KG1 (cell line): ENCODE measurements at places on chromosomes 16 and 17.

- no peak for DNase-seq
Observed at GRCh38 chr17:40084477-40084876, 15.9 kb downstream of the NR1D1 start.

- no peak for DNase-seq
Observed at GRCh38 chr17:57567251-57567650, 177.8 kb downstream of the CCDC182 start.

GRCh38 chr16:74556375-74556922 is 50.5 kb downstream of the GLG1 start:
- DNase-seq, result no peak

GRCh38 chr17:71634376-71634775 is 486.4 kb upstream of the SOX9 start:
- no peak for DNase-seq

GRCh38 chr16:81936209-81937000 is 74.9 kb downstream of the SDR42E1 start:
- no peak for DNase-seq

DNA sequence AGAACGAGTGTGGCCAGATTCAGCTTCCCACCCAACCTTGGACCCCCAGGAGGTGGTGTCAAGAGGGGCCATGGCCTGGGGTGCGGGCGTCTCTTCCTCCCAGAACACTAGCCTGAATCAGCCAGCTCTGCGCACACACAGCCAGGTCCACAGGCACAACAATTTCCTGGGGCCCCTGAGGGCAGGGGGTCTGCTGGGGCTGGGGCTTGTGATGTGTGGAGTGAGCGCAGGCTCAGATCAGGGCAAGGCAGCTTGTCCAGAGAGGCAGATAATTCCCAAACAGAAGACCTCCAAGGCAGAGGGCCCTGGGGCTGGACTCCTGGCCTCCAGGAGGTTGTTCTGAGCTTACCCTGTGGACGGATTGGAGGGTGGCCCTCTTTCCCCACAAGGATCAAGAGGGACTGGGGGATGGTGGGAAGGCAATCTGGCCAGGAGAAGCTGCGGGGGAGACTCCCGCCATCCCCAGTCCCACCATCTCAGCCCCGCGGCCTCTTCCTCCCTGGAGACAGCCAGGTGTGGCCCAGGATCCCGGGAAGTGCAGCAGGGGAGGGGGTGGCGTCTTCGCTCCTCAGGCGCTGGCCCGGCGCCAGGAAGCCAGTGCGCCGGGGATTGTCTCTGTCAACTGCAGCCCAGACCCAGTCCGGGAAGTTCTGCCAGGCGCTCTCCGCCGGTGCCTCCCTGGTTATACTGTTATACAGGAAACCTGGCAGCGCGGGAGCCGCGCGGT is 52.0 kb upstream of the AMZ2 start:
- no peak for DNase-seq

DNA sequence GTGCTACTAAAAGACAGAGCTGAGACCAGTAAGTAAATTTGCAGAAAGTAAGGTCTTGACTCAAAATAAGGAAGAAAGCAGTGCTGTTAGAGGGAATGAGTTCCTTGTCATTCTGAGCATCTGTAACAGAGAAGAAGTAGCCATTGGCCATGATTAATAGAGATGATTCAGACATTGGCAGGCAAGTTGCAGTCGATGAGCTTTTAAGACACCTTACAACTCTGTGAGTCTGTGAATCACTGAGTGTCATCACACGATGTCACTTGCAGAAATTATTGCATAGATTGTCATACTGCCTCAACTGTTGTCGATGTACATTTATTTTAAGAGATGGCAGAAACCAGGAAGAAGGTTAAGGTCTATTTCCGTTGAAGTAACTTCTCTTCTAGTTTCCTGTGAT is 201.1 kb upstream of the CDH13 start:
- DNase-seq, result no peak

- no peak for DNase-seq
Observed at GRCh38 chr17:51995797-51996403, 162.6 kb downstream of the CA10 start.

DNA sequence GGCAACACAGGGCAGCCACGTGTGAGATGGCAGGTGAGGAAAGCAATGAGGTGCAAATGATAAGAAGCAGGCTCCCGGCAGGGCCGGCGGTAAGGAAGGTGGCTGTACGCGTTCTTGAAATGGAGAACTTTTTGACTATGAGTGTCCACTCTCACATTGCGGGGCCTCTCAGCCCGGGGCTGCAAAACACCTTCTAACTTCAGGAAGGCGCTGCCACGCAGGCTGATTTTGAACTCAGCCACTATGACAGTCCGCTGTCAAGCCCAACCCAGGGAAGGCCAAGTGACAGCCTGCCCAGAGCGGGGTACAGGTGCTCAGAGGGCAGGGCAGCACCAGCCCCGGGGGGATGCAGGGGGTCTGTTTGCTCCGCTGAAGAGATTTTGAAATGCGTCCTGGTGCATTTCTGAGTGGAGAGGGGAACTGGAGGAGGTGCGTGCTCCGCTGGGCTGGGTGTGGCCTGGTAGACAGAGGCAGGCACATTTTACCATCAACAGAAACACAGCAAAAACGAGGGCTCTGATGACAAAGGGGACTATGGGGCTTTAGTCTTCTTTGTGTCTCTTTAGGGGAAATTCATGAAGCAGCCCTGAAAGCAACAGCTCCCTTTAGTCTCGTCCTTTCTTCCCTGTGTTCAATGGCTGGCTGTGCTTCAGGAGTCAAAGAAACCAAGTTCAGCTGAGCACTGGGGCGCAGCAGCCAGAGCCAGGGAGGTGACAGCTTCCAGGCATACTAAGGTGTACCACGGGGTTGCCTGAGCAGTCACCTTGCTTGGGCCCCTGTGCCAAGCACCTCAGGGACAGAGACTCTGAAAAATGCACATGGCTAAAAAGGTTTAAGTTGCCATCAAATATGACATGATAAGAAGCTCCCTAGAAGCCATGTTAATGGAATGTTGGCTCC is 14.6 kb upstream of the SREBF1 start:
- DNase-seq, result no peak

DNA sequence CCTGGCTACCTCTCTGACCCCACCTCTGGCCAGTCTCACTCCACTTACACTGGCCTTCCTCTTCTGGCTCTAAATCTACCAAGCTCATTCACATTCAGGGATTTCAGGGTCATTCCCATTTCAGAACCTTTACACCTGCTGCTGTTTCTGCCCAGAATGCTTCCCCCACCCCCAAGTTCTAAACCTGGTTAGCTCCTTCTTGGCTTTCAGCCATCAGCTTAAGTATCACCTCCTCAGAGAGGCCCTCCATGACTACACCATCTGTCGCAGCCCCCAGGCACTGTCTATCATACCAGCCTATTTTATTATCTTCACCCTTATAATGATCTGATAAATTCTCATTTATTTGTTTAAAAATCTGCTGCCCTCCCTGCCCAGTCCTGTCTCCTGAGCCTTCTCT is 23.3 kb upstream of the NGFR start:
- no peak for DNase-seq

GRCh38 chr17:78234261-78234865 is 2.9 kb downstream of the TMEM235 start:
- no peak for DNase-seq

DNA sequence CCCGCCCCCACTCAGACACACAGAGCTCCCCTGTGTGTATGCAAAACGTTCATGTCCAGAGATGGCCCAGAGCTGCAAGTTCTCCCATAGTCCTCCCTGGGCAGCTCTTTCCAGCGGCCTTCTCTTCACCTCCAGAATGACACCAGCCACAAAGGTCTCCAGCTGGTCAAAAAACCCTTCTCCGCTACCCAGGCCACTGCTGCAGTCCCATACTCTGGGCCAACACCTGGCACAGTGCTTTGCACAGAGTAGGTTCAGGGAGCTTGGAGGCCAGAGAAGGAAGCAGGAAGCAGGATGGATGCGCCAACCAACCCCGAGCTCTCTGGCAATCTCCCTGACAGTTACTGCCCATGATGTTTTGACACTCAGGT is 1.1 kb upstream of the STAT5B start:
- DNase-seq, result no peak

GRCh38 chr16:54281535-54282201 is 4.9 kb downstream of the IRX3 start:
- DNase-seq, result no peak

DNA sequence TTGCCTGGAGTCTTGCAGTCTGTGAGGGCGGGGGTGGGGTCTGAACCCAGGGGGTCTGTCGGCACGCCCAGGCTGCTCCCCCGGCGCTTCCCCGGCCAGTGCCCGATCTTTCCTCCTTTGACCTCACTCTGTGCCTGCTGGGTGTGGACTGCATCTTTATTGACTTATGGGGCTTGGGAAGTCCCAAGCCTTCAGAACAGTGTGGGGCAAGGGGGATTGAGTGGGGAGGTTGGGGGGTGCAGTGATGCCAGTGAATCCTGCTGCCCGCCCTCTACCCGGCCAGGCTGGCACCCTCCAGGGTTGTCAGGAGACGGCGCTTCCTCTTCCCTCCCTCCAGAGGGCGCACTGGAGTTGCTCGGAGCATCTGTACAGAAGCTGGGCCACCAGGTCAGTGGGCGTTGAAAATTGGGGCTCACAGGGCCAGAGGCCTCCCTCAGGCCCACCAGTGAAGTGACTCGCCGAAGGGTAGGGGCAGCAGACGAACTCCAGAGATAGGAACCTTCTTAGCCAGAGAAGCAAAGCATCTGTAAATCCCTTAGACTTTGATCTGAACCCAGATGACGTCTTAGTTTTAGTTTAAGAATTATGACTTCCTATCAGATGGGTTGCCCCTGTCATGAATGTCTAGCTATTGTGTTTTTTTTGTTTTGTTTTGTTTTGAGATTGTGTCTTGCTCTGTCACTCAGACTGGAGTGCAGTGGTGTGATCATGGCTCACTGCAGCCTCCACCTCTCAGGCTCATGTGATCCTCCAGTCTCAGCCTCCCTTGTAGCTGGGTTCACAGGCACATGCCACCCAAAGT is 184.8 kb upstream of the CIBAR2 start:
- peak; percentile 28 for DNase-seq

- no peak for DNase-seq
Observed at GRCh38 chr17:7024402-7024785, 1.5 kb downstream of the BCL6B start.

DNA sequence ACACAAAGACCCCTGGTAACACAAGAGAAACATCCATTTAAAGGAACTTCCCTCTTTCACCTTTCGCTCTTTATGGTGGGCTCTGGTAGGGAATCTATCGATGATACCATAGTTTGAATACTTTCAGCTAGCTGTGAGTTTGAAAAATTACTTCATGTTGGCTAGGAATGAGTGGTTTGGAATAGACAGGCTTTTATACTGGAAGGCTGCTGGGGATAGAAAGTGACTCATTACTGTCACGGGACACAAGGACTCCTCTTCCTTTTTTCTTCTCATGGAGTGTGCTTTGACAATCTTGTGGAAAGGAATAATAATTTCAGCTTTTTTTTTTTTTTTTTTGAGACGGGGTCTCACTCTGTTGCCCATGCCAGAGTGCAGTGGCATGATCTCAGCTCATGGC is 76.9 kb downstream of the CYB561 start:
- DNase-seq, result no peak
